IPS DF 19.7 (cell line): ENCODE measurements at places on chromosomes 4 and X.

DNA sequence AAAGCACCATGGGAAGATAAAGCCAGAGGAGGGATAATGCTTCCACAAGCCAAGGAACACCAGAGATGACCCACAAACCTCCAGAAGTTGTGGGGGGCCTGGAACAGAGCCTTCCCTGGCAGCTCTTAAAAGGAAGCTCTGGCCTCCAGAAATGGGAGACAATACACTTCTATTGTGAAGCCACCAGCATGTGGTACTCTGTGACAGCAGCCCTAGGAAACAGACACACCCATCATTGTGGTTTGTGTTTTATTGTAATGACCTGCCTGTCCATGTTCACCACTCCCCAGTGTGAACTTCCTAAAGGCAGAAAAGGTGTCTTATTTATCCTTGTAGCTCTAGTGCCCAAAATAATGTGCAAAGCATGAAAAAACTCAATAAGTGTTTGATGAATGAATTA is 264.1 kb upstream of the GATB start:
- DNase-seq, result no peak

DNA sequence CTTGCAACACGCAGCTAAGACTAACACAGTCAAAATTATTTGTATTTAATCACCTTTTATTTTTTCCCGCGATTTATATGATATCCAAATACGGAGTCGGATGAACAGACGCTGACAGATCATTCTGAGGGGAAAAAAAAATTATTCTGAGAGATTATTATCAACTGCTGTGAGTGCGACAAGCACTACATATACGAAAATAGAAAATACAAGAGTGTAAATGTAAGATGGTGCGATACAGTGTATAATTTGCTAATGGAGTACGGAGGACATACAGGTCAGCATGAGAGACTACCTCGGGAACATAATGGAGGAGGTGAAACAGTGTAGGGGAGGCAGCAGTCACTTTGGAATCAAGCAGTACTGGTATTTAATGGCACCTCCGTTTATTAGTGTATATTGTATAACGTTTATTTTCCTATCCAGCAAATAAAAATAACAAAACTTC is 2.8 kb upstream of the LIN54 start:
- DNase-seq, result no peak

DNA sequence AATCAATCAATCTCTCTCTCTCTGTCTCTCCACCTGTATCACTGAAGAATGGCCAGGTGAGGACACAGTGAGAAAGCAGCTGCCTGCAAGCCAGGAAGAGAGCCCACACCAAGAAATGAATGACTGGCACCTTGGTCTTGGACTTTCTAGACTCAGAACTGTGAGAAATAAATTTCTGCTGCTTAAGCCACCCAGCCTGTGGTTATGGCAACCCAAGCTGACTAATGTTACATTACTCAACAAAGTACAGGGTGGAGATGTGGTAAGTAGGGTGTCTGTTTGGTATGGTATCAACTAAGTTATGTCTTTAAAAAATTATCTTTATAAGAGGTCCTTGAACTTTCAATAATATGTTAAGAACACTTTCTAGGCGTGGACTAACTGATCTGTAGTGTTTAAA is 159.3 kb downstream of the EPHA5 start:
- DNase-seq, result no peak

GRCh38 chrX:16552546-16552945 is 97.4 kb upstream of the S100G start:
- DNase-seq, result no peak

- DNase-seq, result no peak
Observed at GRCh38 chr4:24517676-24518075, 66.7 kb downstream of the DHX15 start.

GRCh38 chr4:26860922-26861433 is 337 bp downstream of the STIM2 start:
- DNase-seq, result no peak

DNA sequence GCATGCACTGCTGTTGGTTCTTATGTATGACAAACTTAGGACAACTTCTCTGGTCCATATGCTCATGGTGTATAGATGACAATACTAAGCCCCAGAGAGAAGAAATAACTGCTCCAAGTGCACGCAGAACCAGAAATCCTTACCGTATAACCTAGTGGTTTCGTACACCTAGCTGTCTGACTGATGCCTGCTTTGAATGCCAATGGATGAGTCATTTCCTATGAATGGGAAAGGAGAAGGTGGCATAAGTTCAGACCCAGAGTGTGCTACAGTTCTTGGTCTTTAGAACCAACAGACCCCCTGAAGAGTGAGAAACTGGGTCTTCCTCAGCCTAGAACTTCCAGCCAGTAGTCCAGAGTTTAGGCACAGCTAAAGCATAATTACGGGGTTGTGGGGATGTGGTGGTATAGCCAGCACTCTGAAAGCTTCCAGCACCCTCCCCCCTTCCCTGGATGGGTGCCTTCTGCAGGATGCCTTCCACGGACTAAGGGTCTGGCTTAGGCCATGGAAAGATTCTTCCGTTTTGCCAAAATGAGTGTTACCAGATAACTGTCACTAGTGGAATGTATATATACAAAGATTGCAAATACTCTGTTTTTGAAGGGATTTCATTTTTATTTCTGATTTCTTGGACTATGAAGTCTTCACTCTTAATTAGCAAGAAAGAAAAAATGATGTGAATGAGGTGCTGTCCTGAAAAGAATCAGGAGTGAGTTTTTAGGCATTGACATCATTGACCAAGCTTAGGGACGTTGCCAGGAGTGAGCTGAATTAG is 84.6 kb upstream of the PACRGL start:
- DNase-seq, result no peak

GRCh38 chr4:56692576-56692975 is 11.5 kb upstream of the HOPX start:
- no peak for DNase-seq
